ENCODE measurements at places on chromosomes 12 and 14.
A peak's percentile ranks its signal among the peaks of the same experiment; 100 is the strongest.

GRCh38 chr14:86124328-86124727, 594.4 kb downstream of the FLRT2 start:
- DNase-seq: no peak

- DNase-seq: no peak
Measured at GRCh38 chr14:67409461-67409860, 2.5 kb downstream of the PLEK2 start.

DNA sequence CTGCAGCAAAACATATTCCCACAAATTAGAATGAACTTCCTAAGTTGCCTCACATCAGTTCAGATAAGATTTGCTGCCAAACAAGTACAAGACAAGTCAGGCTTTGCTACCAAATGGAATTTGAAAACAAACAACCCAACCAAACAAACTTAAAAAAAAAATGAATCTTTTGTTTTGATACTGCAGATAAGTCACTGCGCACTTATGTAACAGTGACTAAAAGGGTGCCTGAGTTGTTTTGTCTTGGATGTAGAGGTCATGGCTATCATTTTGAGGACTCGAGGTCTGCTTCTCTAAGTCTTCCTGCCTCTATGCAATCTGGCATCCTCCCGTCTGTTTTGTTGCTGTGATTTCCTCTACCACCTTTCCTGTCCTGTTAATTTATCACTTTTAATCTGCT, 11.1 kb upstream of the EPS8 start:
- DNase-seq: no peak

GRCh38 chr12:56297400-56297799, 2.7 kb downstream of the CS start:
- DNase-seq: no peak

GRCh38 chr12:12331896-12332295, 18.1 kb downstream of the MANSC1 start:
- no peak for DNase-seq

GRCh38 chr14:89344920-89345254, 72.1 kb downstream of the FOXN3 start:
- DNase-seq: no peak

- no peak for DNase-seq
Measured at GRCh38 chr12:77054851-77055250, 10.5 kb downstream of the E2F7 start.

DNA sequence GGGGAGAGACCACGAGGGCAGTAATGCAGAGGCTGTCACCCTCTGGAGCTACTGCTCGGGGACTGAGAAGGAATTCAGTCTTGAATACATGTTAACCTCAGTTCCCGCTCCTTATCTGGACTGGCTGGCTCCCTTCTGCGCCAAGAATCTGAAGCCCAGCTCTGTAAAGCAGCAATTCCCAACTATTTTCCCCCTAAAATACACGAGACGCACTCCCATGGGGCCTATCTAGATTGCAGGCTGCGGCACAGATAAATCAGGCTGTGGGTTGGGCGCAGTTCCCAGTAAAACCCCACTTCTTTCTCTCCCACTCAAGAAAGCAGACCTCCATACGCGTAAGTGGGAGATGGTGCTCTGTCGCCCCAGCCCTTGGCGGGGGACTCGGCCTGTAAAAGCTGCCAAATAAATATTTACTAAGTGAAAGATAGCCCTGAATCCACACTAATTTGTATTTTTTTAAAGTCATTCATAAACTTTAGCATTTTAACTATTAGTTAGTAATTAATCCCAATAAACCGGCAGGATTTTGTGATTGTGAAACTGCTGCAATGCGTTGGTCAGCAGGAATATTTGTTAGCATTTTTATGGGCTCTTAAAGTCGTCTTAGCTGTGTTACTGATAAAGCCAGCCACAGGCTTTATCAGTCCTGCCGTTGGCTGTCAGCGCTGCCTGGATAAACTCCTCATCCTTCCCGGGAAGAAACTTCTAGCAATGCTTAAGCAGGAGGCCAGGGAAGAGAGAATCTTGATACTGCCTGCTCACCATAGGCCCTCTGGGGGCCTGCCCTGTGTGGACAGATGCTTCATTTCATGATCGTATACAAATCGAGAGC, 17.8 kb downstream of the FBXL14 start:
- DNase-seq: no peak

DNA sequence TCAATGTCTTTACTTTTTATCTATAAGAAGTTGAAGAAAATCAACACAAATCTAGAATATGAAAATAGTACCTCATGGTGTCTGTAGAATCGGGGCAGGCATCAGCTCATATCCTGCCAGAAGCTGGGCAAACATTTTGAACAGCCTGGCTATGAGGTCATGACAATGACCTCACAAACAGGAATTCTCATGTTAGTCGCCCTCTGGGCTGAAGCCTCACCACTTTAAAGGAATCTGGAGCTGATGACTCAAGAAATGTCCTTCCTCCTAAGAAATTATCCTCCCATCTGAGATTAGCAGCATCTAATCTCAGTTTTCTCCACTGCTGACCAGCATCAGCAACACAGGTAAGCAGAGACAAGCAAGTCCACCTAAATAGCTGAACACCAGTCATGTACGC, 27.1 kb downstream of the CLIP1 start:
- peak; percentile 89 for DNase-seq

DNA sequence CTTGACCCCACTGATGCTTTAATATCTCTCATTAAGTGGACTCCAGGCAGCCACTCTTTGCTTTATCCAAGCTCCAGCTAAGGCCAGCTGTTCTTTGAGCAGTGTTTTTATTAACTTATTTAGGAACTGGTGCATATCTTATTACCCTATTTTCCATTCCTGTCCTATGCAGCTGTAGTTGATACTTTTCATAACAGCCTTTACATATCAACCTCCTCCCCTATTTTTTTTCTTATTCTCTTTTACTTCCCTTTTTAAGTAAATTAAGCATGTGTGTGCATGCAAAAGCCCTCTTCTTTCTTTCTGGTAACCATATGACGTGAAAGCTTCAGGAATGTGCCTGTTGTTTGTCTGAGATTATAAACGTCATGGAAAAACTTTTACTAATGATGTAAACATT, 121.2 kb downstream of the PTPRQ start:
- DNase-seq: no peak

DNA sequence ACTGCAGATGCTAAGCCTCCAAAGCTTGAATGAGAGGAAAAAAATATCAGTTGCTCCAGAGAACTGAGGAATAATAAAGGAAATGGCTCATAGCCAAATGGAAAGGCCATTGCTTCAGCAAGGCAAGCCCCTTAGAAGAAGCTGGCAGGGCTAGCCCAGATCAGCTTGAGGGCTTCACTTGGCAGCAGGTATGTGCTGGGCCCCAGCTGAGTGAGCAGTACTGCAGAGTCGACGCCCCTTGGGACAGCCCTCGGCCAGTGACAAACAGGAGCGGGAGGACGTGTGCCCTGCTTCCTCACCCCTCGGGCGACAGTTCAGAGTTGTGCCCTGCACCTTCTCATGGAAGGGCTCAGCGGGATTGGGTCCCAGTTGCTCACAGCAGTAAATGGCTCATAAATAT, 1031.2 kb upstream of the TMEM132C start:
- no peak for DNase-seq

GRCh38 chr12:3820122-3820521, 53.1 kb downstream of the PARP11 start:
- DNase-seq: peak; percentile 65

- DNase-seq: no peak
Measured at GRCh38 chr12:29902043-29902442, 118.3 kb upstream of the TMTC1 start.

DNA sequence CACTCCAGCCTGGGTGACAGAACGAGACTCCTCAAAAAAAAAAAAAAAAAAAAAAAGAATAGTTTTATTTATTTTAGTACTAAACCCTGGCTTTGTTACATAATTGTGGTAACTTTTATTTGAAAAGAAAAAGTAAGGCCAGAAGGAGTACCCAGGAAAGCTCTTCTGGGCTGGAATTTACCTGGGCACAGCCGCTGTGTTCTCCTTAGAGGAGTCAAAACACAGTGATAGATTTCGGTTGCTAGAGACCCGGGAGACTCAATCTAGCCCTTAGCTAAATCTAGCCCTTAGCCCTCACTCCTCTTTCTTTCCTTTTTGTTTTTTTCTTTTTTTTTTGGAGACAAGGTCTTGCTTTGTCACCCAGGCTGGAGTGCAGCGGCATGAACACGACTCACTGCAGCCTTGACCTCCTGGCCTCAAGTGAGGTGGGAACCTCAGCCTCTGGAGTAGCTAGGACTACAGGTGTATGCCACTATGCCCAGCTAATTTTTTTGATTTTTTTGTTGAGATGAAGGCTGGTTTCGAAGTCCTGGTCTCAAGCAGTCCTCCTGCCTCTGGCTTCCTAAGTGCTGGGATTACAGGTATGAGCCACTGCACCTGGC, 49.7 kb downstream of the SYNE2 start:
- no peak for DNase-seq

GRCh38 chr14:100263141-100263540, 24.2 kb downstream of the YY1 start:
- peak; percentile 36 for DNase-seq

- no peak for DNase-seq
Measured at GRCh38 chr14:91419044-91419397, 1.4 kb upstream of the CCDC88C start.

DNA sequence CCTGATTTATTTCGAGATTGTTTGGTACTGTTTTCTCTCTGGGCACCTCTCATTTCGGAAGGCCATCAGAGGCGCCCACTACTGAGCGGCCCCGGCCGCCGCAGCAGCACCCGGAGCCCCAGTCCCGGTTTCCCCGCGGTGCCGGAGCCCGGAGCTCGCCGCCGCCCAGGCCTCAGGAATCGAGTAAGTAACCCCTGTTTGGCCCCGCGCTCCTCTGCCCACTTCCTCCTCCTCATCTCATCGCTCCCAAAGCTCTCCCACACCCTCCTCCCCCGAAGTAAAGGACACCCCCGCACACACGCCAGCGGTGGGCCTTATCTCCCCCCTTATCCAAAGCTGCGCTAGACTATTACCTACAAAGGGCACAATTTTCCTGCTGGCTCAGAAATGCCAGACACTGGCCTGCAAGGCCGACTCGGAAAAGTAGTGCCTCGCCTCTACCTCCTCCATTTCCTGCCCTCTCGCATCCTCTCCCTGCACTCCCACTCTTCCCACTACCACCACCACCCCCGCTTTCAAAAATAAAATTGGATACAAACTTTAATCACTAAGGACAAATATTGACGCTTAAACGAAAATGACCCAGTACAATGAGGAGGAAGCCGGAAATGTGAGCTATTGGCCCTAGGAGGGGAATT, 637 bp upstream of the FOXG1 start:
- DNase-seq: no peak

DNA sequence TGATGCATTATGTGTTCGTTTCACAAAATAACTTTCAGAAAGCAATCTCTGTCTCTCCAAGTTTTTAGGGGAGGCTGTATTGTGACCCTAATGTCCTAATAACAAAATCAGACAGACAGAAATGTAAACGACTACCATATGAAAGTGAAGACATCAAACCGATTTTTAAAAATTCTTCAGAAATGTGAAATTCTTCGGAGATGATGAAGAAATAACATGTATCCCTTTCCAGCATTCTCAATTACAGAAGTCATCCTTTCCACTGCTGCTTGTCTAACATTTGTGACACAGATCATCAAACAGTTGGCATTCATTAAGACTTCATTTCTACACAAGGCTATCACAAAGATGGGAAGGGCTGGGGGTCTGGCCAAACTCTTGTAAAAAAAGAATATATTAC, 41.0 kb downstream of the DMAC2L start:
- DNase-seq: no peak

GRCh38 chr12:2853626-2854025, 3.2 kb downstream of the TEX52 start:
- DNase-seq: peak; percentile 86

DNA sequence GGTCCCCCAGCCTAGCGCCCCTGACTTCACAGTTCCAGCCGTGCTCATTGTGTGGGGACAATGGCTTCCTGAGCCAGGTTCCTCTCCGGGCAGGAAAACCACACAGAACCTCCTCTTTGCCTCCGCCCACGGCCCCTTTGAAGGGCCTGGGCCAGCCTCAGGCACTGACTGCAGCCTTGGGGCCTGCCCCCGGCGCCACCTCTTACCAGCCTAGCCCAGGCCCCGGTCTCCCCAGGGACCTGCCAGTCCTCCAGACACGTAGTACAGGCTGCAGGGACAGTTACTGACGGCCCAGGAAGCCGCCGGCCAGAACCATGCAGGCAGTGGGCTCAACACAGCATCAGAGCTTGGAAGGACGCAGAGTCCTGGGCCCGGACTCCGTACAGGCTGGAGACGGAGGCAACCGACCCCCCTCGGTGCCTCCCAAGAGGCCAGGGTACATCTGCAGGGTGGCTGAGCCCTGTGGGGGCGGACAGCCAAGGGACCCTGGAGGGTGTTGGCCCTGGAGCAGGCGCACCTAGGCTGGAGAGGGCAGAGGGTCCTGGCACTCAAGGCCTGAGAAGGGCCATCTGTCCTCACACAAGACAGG, 20.9 kb upstream of the NUDT14 start:
- DNase-seq: no peak

GRCh38 chr14:59450716-59451115, 14.5 kb downstream of the GPR135 start:
- DNase-seq: no peak

DNA sequence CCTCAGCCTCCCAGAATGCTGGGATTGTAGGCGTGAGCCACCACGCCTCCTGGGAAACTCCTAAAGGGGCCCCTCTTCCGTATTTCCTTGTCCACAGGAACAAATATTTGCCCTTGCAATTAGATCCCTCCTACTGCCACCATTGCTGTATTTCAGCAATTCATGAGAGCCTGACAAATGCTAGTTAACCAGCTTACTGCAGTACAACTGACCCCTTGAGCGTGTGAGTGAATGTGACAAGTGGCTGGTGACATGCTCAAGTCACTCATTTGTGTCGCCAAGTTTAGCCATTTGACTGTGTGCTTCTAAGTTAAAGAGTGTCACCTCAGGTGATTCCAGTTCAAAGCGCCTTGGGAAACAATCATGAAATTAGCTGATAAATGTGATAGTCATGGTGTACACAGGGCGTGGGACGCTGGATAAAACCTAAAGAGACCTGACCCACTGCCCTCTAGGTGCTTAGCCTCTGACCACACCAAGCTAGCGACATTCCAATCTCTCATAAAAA, 56.1 kb upstream of the MAP1LC3B2 start:
- DNase-seq: no peak

GRCh38 chr12:107584563-107584962, 101.0 kb upstream of the PWP1 start:
- DNase-seq: no peak

GRCh38 chr12:118237052-118237665, 101.2 kb downstream of the PEBP1 start:
- DNase-seq: no peak

DNA sequence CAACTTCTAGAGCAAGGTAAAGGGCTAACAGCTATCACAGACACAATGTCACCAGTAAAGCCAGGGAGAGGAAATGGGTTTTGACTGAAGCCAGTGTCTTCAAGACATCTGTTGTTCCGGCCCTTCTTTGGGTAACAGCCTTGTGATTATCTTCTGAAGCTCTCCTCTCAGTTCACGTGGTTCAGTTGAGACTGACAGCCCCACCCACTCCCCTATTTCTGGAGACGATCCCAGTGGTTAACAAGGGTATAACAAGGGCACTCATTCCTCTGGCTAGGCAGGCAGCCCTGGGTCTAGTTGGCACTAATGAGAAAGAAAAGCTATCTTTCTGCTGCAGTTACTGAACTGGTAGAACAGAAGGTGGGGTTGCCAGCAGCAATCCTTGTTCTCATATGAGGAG, 6.9 kb downstream of the GNPTAB start:
- DNase-seq: peak; percentile 45

GRCh38 chr12:60012659-60013058, 416.8 kb downstream of the SLC16A7 start:
- no peak for DNase-seq

- no peak for DNase-seq
Measured at GRCh38 chr12:127912035-127912665, 354.8 kb upstream of the TMEM132C start.

GRCh38 chr12:83326666-83327065, 640.0 kb downstream of the TMTC2 start:
- DNase-seq: no peak

Data from ELR (cell line).